Epithelial cell of proximal tubule (primary cell): ENCODE measurements at places on chromosomes 11 and 22. TPM values are rescaled to one million over a fixed set of nuclear protein-coding genes. Genes with fewer than 3 reads are reported as not detected.

- DNase-seq = no peak
Measured at GRCh38 chr11:92302770-92303169, 78.2 kb downstream of the FAT3 start.

DNA sequence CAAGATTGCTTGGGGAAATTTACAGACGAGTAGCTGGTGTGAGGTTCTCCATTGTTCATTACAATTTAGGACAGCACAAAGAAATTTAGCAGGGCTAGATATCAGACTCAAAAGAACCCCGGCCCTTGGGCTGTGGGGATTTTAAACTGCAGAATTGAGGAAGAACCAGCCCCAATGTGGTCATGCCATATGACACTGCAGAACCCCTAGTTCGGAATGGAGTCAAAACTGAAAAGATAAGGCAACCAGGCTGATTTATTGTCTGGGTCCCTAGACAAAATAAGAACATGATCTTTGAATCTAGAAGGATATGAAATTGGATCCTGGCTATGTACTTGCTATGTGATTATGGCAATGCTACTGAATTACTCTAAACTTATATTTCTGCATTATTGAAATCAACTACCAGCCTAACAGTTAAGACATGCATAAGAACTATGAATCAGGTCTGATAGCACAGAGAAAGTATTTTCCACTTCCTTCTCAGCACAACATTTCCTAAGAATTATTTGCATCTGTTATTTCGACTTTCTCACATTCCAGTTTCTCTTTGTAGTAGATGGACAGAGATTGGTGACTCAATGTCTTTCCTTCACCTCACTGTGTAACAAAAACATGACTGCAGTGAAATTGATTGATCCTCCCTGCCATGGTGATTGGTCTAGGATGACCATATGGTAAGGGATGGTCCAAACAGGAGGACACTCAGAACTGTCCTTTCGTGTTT, 13.2 kb downstream of the MMP3 start:
- no peak for DNase-seq

CABP2 gene
- not detected in 2 replicates for total RNA-seq

DNA sequence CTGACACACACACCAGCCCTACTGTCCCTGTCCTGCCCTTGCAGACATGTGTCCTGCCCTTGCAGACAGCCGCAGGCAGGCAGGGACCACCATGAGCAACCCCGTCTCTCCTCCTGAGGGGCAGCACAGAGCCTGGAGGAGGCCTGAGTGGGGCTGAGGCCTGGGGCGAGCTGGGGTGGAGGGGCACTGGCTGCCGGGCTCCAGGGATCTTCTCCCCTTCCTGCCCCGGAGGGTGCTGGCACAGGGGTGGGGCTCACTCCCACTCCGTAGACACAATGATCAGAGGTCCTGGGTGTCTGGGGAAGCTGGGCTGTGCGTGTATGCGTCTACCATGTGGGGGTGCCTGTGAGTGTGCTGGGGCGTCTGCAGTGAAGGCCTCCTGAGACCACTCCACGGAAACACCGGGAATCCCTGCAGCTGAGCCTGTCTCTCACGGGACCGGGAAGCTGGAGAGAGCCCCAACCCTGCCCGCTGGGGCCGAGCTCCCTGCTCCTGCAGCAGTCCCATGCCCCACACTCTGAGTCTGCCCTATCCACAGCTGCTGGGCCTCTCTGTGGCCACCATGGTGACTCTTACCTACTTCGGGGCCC, 588 bp downstream of the TSPAN32 start:
- DNase-seq = no peak

APOBEC3G gene
- 5.5 and 6.9 TPM in 2 replicates for total RNA-seq

FOLR1 gene
- 1.5 and 12.3 TPM in 2 replicates for total RNA-seq

DNA sequence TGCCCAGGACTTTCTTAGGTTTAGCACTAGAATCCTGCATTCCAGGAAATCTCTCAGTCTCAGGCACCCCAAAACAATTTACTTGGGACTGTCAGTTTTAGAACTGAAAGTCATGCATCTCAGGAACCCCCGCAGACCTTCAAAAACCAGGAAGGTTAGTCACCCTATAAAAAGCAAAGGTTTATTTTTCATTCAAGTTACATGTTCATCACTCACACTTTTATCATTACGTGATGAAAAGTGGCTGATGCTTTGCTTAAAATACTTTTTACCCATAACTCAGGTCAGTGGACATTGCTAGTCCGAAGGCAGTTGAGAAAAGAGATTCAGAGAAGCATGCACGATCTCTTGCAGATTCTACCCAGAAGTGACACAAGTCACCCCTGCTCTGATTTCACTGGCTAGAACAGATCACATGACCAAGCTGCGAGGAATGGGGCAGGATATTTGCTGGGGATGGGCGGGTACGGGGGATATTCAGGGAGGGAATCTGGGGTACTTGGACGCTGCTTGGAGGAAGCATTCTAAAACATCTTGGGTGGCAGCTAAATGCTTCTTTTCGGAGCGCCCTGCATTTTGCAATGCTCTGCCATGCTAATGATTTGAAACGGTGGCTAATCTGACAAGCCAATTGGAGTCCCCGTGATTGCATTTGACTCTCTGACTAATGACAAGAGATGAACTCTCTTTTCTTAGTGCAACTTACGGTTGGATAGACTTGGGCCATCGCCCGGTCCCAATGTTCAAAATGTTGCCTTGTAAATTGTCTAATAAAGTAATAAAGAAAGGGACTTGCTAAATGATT, 110.2 kb downstream of the MIAT start:
- DNase-seq = no peak

GRCh38 chr11:12206529-12206928, 96.1 kb downstream of the MICAL2 start:
- no peak for DNase-seq

PPARA gene
- 3.3 and 18.5 TPM in 2 replicates for total RNA-seq

GRCh38 chr11:14253421-14253820, 105.6 kb downstream of the RRAS2 start:
- no peak for DNase-seq
